ENCODE measurements at places on chromosomes 5 and 9. TPM values are rescaled to one million over a fixed set of nuclear protein-coding genes. Genes with fewer than 3 reads are reported as not detected.

- DNase-seq, result peak; percentile 86
Observed at GRCh38 chr5:149959406-149960236, 937 bp upstream of the SLC26A2 start.

- DNase-seq, result no peak
Observed at GRCh38 chr9:88391236-88391635, 3.0 kb downstream of the SPIN1 start.

DNA sequence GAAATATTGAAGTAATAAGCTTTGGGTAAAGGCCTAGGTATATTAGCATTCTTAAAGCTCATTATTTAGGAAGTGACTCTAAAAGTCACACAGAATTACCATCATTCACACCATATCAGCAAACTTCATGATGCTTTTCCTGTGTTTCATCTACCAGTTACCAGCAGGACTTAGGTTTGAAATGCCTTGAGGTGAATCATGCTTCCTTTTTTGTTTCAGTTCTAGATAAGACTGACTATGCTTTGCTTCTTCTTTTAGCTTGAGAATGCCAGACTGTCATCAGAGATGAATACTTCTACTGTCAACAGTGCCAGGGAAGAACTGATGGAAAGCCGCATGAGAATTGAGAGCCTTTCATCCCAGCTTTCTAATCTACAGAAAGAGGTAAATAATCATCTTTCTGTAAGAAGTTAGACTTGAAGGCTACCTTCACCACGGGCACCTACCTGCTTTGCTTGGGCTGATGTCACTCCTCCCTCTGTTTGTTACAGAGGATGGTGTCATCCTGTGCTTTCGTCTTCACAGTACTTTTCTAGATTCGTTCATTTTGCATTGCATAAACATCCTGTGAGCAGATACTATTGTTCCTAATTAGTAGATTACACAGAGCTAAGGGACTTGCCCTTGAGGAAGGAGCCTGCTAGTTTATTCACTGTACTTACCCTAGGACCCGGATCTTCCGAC lies 34.7 kb downstream of the LMNB1 start:
- peak; percentile 14 for DNase-seq

DNA sequence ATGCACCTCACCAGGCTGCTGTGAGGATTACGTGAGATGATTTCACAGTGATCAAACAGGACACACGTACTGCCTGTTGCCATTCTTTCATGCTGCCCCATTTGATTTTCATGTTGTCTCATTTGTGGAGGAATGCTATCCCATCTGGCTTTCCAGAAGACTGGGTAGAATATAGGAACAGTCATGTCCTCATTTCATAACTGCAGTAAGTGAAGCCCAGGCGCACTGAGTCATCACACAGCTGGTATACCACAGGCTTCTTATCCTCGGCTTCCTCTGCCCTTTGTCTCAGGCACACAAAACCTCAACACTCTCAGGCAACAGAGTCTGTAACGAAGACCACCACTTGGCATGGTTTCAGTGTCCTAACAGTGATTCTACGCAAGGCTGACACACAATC lies 62.3 kb downstream of the LHFPL2 start:
- DNase-seq, result peak; percentile 99

DNA sequence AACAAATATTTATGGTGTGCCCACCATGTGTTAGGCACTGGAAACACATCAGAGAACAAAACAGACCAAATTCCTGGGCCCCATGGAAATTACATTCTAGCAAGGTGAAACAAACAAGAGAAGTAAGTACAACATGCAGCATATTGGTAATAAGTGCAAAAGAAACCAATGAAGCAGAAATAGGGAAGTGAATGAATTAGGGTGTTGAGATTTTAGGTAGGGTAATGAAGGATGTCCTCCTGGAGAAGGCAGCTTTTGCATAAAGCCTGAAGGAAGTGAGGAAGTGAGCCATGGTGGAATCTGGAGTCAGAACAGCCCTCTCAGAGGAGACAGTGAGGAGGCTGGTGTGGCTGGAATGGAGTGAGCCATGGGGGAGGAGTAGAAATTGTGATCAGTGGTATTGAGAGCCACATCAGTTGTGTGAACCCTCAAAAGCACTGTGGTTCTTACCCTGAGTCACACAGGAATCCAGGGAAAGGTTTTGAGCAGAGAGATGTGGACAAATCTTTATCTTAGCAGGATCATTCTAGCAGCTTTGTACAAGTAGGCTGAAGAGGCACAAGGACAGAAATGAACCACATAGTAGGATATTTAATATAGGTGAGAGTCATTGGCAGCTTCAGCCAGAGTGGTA lies 52.7 kb upstream of the ARL15 start:
- peak; percentile 21 for DNase-seq

- DNase-seq, result no peak
Observed at GRCh38 chr5:143054480-143054941, 284.3 kb downstream of the ARHGAP26 start.

- DNase-seq, result no peak
Observed at GRCh38 chr9:99474186-99474585, 252.1 kb downstream of the SEC61B start.

ASPN gene
- total RNA-seq, result not detected

PDE8B gene
- not detected for total RNA-seq

ROR2 gene
- total RNA-seq, result 8.7 TPM
